AML-193 (cell line): ENCODE measurements at places on chromosomes 3 and 15.

GRCh38 chr3:114725966-114726365 lies 421.1 kb downstream of the ZBTB20 start:
- no peak for DNase-seq

DNA sequence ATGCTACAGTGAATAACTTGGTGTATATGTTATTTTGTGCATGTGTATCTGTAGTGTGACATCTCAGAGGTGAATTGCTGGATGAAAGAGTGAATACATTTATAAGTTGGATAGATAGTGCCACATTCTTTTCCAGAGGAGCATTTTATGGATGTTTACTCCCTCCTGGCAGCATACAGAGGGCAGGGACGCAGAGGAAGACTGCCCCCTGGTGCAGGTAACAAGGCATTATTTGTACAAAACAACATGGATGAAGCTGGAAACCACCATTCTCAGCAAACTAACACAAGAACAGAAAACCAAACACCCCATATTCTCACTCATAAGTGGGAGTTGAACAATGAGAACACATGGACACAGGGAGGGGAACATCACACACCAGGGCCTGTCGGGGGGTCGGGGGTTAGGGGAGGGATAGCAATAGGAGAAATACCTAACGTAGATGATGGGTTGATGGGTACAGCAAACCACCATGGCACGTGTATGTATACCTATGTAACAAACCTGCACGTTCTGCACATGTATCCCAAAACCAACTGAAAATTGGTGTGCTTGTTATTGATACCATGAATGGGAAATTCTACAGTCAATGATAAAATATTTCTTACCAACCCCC lies 57.9 kb upstream of the CTXND1 start:
- DNase-seq, result peak; percentile 1

GRCh38 chr15:28921336-28921735 lies 35.6 kb downstream of the APBA2 start:
- DNase-seq, result no peak

DNA sequence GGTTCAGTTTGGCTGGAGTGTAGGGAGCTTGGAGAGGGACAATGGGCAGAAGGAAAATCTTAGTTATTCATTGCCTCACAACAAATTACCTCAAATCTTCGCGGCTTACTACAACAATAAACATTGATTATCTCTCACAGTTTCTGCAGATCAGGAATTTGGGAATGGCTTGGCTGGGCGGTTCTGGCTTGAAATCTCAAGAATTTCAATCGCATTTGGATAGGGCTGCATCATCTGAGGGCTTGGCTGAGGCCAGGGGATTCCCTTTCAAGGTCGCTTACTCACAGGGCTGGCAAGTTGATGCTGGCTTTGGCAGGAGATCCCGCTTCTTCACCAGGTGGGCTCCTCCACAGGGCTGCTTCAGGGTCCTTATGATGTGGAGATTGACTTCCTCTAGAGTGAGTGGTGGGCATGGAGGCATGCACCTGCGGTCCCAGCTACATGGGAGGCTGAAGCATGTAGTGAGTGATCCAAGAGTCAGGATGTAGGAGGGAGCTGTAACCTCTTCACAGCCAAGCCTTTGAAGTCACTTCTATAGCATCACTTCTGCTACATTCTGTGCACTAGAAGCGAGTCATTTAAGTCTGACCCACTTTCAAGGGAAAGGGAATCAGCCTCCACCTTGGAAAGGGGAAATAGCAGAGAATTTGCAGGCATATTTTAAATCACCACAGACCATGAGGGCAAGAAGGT lies 63.1 kb downstream of the CDC25A start:
- no peak for DNase-seq

- no peak for DNase-seq
Observed at GRCh38 chr3:45868213-45868612, 18.1 kb upstream of the CCR9 start.

DNA sequence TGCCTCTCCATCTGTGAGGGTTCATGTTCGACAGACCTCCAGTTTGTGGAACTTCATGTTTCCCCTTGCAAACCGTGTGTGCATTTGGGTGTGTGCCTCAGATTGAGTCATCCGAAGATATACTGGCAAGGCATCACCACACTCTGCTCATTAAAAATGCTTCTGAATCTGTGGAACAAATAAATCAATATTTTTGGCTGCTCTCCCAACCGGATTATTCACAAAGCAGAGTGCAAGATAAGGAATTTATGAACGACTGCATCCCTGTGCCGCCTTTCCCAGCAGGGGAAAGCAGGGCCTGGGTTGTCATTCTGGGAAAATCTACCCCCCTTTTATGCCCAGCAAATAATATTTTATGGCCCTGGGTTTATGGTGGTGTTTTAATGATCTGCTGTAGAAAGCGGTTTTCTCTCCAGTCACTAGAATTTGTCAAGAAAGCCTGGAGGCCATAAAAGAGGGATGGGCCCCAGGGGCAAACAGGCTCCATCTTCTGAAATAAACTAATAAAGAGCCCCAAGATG lies 4.2 kb upstream of the WNT5A start:
- DNase-seq, result no peak

DNA sequence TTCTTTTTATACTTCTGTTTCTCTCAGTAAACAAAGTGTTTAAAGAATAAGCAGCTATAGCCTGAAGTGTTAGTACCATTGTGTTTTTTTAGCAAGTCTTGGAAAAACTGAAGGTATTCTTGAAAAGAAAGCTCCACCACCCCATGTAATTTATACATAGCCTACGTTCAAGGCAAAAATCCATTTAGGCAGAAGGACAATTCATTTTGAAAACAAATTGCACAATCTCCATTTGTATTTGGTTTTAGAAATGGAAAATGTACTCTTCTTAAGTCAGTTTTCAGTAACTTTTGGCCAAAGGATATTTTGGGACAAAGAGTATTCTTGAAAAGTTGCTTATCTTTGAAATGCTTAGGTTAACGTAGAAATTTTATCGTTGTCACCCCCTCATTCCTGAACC lies 34.5 kb downstream of the PTPRG start:
- no peak for DNase-seq

GRCh38 chr3:2614578-2614977 lies 495.6 kb downstream of the IL5RA start:
- no peak for DNase-seq

- DNase-seq, result no peak
Observed at GRCh38 chr3:127287840-127288239, at the start of gene PRR20G. Gene PRR20G, minus strand, starts transcription at chr3:127288046. Its CDS starts 681 bp downstream, at chr3:127287365.

DNA sequence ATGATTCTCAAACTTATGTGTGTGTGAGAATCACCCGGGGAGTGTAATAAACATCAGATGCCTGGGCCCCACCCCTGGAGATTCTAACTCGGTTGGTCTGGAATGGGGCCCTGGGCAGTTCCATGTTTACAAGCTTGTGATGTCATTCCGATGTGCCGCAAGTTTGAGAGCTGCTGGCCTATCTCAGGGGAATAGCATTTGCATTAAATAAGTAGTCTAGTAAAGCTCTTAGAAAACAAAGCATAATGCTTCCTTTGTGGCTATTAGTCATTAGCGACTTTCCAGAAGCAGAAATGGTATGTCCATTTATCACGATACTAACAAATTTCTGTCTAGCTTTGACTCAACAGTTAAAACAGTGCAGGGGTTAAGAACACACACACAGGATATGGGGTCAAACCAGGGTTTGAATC lies 20.9 kb downstream of the PGBD4 start:
- DNase-seq, result no peak

DNA sequence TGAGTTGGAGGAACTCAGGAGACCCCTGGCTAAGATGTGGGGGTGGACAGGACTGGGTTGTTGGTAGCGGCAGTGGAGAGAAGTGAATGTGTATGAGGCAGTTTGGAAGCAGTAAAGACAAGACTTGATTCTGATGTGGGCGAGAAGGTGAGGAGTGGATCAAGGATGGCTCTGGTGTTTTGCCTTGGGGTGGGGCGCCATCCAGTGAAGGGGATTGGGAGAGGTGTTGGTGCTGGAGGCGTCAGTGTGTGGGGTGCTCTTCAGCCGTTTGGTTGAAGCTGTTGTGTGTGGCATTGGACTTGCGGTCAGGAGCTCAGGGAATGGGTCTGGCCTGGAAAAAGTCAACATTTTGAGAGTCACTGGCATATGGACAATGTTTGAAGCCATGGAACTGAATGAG lies 13.3 kb downstream of the FAN1 start:
- no peak for DNase-seq

- peak; percentile 89 for DNase-seq
Observed at GRCh38 chr3:13301286-13301987, 118.7 kb downstream of the NUP210 start.

DNA sequence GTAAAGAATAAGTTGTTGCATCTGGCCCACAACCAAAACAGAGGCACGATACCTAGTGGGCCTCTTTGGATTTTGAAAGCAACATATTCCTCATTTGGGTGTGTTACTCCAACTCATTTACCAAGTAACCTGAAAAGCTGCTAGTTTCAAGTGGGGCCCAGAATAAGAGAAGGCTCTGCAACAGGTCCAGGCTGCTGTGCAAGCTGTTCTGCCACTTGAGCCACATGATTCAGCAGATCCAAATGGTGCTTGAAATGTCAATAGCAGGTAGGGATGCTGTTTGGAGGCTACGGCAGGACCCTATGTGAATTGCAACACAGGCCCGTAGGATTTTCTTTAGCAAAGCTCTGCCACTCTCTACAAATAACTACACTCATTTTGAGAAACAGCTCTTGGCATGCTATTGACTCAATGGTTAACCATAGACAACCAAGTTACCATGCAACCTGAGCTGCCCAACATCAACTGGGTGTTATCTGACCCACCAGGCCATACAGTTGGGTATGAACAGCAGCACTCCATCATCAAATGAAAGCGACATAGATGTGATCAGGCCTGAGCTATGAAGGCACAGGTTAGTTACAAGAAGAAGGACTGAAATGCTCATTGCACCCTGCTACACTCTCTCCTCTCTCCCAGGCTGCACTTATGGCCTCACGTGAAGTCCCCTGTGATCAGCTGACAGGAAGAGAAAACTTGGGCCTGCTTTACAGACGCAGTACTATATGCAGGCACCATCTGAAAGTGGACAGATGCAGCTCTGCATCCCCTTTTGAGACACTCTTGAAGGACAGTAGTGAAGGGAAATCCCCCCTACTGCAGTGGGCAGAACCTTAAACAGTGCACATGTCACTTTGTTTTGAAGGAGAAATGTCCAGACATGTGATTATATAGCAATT lies 9.5 kb upstream of the MCF2L2 start:
- no peak for DNase-seq

DNA sequence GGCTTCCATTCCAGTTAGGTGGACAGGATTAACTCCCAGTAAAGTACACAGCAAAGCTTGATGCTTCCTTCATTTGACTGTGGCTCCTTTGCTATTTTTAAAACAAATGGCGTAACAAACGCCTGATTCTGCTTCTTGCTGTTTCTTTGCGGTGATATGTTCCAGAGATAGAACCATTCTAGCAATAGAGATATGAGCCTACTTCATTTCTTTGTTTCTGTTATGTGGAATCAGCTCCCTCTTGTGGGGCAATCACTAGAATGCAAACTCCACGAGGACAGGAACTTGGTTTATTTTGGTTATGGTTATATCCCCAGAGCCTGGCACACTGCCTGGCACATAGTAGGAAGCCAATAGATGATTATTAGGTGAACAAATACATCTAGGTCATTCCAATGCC lies 122.6 kb upstream of the SLC6A11 start:
- DNase-seq, result no peak
